AG09309 (cell line): ENCODE measurements at places on chromosomes 4 and X.

GRCh38 chr4:25076625-25077398 lies 46.1 kb upstream of the LGI2 start:
- no peak for DNase-seq

- no peak for DNase-seq
These were observed 1646.9 kb upstream of the ADGRL3 start for GRCh38 chr4:59553063-59553720.

- no peak for DNase-seq
These were observed 261.0 kb downstream of the BMPR1B start for GRCh38 chr4:95018785-95019184.

DNA sequence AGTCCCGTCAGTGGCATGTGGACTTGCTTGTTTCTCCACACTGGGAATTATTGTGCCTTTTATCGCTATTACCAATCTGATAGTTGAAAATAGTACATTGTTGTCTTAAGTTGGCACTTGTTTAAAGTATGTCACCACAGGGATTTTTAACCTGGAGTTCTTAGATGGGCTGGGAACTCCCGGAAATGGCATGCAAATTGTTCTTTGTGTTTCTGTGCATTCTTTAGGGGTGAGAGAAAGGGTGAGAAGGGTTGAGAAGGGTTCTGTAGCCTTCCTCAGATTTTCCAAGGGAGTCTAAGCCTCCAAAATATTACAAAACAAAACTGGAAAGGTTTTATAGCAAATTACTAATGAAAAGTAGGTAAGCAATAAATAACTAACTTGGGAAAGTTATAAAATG lies 176.9 kb downstream of the ZIC3 start:
- no peak for DNase-seq

DNA sequence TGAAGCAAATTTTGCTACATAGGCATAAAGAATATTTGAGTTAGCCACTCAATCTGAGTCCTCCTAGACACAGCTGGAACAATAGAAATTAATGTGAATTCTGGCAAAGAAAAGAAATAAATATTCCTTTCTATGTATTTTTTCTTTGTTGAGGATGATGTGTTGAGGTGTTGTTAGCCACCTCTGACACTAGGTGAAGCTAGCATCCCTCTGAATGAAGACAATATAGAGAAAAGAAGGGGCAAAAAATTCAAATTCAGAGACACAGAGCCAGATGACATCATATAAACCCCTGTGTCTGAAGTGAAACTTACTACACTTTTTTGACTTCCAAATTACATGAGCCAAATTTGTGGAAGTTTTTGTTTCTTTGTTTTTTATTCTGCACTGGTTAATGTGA lies 34.6 kb upstream of the TMPRSS11D start:
- no peak for DNase-seq

- no peak for DNase-seq
These were observed 182.4 kb upstream of the ARSJ start for GRCh38 chr4:114161809-114162208.

DNA sequence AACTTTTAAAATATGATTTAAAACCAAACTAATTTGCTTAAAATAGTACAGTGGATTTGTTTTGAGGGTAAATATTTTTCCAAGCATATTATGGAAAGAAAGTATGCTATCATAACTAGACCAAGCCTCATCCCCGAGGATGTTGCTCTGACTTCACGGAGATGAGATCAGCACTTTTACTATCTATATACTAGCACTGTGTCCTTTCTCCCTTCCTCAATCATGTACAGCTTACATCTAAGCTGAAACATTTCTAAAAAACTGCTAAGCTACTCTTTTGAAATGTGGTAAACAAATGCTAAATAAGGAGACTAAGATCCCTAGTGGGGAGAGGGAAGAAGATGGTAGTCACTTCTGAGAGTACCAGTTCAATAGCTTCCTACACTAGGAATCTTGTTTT lies 23.8 kb downstream of the AMMECR1 start:
- DNase-seq, result no peak

DNA sequence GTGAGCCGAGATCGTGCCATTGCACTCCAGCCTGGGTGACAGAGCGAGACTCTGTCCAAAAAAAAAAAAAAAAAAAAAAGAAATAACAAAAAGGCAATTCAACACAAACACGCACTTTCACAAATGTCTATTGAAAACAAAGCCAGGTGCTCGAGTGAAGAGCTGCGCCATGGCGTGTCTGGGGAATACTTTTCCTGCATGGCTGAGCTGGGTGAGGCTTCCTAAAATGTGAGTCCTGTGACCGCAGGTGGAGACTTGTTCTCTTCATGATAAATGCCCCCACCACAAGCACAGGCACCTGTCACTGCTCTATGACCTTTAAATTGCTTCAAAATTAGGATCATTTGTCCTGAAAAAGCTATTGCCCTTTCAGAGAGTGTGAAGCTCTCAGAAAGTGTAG lies 4.0 kb upstream of the ABLIM2 start:
- no peak for DNase-seq

DNA sequence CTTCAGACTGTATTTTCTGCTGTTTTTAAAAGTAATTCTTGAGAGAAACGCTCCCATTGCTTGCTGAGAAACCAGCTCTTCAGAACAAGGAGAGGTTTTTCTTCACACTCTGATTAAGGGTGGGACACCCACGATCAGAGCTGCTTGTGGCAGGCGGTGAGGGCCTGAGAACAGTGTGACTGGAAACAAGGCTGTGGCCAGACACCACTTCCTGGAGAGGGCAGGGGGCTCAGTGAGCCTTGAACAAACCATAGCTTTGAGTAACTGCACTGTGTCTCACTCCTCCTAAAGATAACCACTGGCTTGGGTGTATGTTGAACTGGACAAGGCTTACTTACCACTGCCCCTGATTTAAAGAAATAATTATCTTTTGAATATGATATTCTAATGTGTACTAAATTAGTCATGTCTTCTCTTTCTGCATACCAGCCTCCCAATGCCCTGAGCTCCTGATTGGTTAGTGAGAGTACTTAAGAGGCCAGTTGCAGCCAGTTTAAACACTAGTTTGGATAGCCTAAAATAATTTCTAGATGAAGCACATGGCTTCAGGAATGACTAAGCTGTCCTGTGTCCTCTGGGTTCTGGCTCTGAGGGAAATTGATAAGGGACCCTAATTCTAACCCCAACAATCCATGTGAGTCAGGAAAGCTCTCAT lies 3.7 kb upstream of the GPR82 start:
- no peak for DNase-seq

DNA sequence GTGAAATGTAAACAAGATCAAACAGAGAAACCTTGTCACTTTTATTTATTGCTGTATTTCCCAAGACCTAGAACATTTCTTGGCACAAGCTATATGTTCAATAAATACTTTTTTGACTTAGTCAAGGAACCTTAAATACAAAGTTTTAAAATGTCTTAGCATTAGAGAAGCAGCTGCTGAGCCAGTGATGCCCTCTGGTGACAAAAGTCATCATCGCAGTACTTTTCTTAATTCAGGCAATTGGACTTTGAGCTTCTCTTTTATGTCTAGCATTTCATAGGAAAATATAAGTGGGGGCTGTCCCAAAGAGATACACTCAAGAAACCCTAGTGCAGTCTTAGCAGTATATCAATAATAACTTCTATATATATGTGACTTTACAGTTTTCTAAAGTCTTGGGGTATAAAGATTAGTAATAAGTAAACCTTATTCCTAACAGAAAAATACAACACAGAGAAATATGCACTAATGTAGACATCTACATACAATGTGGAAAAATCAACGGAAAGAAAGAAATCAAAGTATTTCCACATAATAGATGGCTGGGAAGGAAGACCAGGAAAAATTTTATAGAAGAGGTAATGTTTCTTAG lies 118.4 kb downstream of the DTHD1 start:
- DNase-seq, result no peak

- no peak for DNase-seq
These were observed 5.0 kb downstream of the UVSSA start for GRCh38 chr4:1351854-1352566.

DNA sequence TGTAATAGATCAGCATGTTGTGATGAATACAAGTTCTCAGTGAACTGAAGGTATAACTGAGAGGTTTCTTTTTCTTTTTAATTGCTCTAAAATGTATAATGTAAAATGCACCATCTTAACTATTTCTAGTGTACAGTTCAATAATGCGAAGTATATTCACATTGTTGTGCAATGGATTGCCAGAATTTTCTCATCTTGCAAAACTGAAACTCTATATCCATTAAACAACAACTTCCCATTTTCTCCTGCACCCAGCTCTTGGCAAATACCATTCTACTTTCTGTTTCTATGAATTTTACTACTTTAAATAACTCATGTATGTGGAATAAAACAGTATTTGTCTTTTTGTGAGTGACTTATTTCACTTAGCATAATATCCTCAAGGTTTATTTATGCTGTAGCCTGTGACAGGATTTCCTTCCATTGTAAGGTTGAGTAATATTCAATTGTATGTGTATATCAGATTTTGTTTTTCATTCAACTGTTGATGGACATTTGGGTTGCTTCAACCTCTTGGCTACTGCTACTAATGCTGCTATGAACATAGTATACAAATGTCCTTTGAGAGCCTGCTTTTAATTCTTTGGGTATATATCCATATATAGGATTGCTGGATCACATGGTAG lies 53.5 kb upstream of the NPFFR2 start:
- no peak for DNase-seq

- DNase-seq, result no peak
These were observed 54.6 kb upstream of the RAPGEF2 start for GRCh38 chr4:159048166-159048886.

- DNase-seq, result no peak
These were observed 86.3 kb upstream of the RAPGEF2 start for GRCh38 chr4:159016593-159017024.

GRCh38 chr4:25013756-25014661 lies 16.7 kb downstream of the LGI2 start:
- DNase-seq, result no peak

GRCh38 chr4:87219632-87220093 lies 755 bp downstream of the KLHL8 start:
- DNase-seq, result no peak

GRCh38 chr4:20805716-20806115 lies 105.5 kb downstream of the PACRGL start:
- no peak for DNase-seq

DNA sequence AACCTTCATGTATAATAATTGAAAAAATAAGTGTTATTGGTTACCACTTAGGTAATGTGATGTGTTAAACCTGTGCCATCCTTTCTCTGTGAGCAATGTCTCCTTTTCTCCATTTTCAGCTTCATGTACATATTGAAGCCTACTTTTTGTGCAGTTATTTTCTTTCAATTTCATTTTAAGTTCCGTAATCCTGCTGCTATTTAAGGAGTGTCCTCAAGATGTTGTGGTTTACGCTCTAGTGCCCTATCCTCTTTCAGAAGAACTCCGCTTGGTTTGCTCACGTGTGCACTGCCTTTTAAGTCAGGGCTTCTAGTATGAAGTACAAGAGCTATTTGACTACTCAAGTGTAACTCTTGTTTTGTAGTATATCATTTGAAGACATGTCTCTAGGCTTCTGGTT lies 2253.2 kb upstream of the TENM3 start:
- no peak for DNase-seq

DNA sequence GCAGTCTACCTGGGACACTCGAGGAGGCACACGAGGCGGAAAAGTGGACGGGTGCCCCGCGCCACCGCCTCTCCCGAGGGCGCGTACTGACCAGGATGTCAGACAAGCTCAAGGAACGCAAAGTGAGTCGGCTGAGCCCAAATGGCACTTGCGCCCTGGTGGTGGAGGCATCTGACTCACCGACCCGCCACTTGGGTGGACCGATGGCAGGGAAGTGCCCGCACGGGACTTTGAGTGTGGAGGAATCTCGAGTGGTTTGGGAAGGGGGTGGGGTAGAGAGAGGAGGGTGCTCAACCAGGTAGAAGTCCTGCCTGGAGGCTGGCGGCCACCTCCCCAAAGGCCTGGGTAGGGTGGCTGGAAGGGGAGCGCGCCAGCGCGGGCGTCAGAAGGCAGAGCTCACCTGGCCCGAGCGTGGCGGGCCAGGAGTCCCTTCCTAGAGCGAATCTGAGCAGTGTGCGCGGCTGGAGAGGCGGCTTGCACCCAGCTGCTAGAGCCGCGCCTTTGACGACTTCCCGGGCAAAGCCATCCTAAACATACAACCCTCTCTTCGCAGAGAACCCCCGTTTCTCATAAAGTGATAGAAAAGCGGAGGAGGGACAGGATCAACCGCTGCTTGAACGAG lies 655 bp downstream of the HELT start:
- no peak for DNase-seq

- no peak for DNase-seq
These were observed 248.6 kb upstream of the JADE1 start for GRCh38 chr4:128560754-128561495.

GRCh38 chr4:74038086-74038424 lies 434 bp downstream of the CXCL3 start:
- no peak for DNase-seq

DNA sequence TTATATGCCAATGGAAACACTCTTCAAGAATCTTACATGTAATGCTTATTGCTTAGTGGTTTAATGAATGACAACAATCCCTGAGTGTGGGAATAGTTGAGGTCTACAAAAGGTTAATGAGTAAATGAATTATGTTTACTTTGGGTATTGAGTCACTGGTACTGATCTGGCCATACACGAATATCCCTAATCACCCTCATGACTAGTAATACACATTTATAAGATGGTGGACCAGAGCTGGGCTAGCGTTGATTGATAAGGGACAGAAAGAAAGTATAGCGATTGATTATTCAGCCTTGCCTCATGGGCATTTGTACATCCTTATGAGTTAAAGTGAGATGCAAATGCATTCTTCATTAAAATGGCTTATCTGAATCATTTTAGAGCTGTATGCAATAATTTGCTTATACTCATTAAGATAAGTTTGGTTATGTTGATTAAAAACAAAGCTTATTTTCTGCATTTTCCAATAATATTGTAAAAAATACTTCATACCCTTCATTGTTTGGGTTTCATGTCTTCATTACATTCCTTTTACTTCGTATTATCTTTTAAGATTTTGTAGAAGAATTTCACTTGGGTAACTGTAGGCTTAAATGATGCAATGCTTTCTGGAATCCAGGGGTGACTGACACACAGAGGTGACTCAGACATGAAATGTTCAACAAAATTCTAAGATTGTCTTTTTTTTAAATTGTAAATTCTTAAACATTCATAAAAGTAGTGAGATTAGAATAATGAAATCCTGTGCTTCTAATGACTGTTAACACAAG lies 47.4 kb downstream of the FGF2 start:
- DNase-seq, result peak; percentile 66

GRCh38 chr4:155571184-155571944 lies 95.3 kb upstream of the GUCY1A1 start:
- DNase-seq, result no peak

GRCh38 chr4:76690011-76690905 lies 207.7 kb downstream of the SOWAHB start:
- DNase-seq, result no peak

DNA sequence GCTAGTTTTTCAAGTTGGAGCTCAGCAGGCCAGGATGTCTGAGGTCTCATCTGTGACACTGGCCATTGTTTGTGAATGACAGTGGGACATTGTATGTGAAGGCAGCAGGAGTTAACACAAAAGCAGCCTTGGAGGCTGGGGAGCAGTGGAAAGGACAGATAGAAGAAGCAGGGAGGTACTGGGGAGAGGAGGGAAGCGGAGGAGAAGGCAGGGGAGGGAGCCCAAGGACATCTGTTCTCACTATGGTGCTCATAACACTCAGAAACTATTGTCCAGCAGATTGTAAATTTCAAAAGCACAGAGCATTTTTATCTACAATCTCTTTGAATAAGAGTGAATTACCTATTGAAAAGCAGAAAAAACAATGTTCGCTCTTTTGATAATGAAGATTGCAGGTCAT lies 253.6 kb upstream of the DIPK2B start:
- DNase-seq, result no peak
